ENCODE measurements at places on chromosomes 1 and 21. TPM values are rescaled to one million over a fixed set of nuclear protein-coding genes. Genes with fewer than 3 reads are reported as not detected.

DNA sequence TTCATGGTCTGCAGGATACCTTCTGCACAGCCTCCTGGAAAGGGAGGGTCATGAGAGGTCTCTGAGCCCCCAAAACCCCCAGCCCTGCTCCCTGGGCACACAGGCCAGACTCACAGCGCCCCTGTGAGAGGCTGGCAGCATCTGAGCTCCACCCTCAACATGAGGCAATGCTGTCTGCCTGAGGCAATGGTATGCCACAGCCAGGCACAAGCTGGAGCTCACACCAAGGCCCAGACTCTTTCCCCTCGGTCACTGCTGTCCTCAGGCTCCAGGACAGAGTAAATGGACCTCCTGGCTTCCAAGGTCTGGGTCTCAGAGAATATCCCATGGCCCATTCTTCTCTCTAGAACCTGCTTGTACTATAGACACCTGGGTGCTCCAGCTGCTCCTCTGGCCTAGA, 17.2 kb downstream of the MEF2D start:
- DNase-seq: no peak

The DCST1 gene
- total RNA-seq: 0.19 TPM

- DNase-seq: no peak
Observed at GRCh38 chr1:157618190-157618589, 20.3 kb upstream of the FCRL4 start.

GRCh38 chr1:228987286-228987685, 252.0 kb downstream of the RHOU start:
- DNase-seq: no peak

DNA sequence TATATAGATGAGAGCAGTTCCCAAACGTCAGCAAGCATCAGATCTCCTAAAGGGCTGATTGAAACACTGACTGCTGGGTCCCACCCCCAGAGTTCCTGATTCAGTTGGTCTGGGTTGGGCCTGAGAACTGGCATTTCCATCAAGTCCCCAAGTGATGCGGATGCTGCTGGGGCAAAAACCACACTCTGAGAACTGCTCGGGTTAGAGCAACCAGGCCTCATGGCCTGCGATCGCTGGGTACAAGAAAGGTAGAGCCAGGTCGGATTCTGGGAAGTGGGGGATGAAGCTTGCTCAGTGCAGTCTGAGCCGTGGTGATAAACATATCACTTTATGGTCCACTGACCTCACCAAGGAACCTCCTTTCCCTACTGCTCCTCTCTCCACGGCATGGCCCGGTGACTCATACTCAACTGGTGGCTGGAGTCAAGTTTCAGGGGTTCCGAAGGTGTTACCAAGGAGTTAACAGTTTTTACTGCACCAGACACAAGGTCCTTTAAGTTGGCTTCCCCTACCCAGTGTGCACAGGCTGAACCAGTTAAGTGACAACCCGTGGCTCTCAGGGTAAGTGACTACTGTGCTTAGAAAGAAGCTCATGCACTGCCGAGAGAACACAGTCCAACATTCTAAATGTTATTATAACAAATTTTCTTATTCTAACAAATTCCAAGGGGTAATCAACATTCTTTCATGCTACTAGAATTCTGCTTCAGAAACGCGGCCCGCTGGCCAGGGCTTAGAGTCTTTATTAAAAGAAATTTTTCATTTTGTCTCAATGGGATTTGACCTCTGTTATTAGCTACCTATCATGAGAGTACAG, 153.5 kb downstream of the TGFBR3 start:
- DNase-seq: no peak

- no peak for DNase-seq
Observed at GRCh38 chr1:169091480-169091941, 15.0 kb upstream of the ATP1B1 start.

The HOOK1 gene
- 23.5 TPM for total RNA-seq

- no peak for DNase-seq
Observed at GRCh38 chr1:157274698-157275534, 136.7 kb upstream of the ETV3 start.

The MYOG gene
- total RNA-seq: not detected

Data from naive thymus-derived CD4-positive, alpha-beta T cell (primary cell).